HCT116 (cell line): ENCODE measurements at places on chromosomes 3 and 15.

DNA sequence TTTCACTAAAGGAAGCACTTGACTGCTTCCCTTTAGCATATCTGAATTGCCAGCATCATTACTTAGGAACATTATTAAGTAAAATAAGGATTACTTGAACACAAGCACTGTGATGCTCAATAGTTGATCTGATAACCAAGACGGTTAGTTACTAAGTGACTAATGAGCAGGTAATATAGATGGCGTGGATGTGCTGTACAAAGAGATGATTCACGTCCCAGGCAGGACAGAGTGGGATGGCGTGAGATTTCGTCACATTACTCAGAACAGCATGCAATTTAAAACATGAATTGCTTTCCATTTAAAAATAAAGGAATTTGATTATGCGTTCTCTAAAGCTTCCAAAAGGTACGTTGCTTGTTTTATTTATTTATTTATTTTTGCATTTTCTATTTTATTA lies 240.0 kb upstream of the ARHGEF26 start:
- no peak for DNase-seq
- no peak overlapping the region for H3K4me3 ChIP-seq
- no peak overlapping the region for H3K27ac ChIP-seq
- no peaks in the 10 kb centered on the region for H3K4me1 ChIP-seq
- no peaks in the 10 kb centered on the region for H3K36me3 ChIP-seq
- no peaks in the 10 kb centered on the region for H3K27me3 ChIP-seq

DNA sequence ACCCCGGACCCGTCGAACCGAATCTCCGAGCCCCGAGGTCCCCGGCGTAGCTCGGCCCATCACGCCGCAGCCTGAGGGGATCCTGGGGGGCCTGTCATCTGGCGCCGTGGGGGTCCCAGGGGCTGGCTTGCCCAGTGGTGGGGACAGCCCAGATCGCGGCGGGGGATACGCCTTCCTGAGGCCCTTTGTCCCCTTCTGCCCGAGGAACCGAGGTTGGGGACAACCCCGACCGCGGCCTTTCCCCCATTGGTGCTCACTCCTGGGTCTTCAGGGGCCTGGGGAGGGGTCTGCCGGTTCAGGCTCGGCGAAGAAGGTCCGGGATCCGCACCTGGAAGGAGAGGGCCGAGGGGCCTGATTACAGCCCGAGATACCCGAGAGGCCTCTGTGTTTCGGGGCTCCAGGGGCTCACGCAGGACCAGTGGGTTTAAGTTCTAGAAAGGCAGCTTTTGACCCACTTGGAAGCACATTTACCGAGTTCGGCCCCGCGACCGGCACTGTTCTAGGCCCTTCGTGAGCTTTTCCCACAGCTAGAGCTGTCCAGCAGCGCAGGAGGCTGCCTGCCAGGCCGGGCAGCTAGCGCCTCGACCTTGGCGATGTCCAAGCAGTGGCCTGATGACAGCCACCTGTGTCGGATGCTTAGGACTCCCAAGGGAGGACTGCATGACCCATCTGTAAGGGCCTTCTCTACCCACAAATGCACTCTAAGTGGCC lies 504 bp downstream of the ABHD2 start:
- H3K27me3 ChIP-seq, result no peaks in the 10 kb centered on the region
- no peaks in the 10 kb centered on the region for H3K36me3 ChIP-seq
- peaks cover 35% of the 10 kb centered on the region for H3K4me1 ChIP-seq
- no peak for DNase-seq
- H3K4me3 ChIP-seq, result peak overlapping the region; percentile 86
- H3K27ac ChIP-seq, result peak overlapping the region; percentile 40; the same call in 1 of the 2 replicates

DNA sequence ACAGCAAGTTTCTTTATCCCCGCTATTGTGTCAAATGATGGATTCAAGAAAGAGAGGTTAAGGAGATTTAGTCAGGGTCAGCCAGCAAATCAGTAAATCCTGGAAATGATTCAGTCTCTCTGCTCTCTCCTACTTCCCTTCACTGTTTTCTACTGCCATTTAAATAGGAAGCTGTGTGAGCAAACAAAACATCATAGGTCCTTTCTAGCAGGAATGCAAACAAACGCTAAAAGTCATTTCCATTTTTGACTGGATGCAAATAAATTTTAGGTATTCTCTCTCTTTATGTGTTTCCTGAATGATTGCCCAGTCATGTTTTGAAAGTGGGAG lies 299.4 kb upstream of the RORA start:
- no peak overlapping the region for H3K27ac ChIP-seq
- H3K27me3 ChIP-seq, result no peaks in the 10 kb centered on the region
- H3K36me3 ChIP-seq, result no peaks in the 10 kb centered on the region
- no peak overlapping the region for H3K4me3 ChIP-seq
- H3K4me1 ChIP-seq, result no peaks in the 10 kb centered on the region
- DNase-seq, result no peak

DNA sequence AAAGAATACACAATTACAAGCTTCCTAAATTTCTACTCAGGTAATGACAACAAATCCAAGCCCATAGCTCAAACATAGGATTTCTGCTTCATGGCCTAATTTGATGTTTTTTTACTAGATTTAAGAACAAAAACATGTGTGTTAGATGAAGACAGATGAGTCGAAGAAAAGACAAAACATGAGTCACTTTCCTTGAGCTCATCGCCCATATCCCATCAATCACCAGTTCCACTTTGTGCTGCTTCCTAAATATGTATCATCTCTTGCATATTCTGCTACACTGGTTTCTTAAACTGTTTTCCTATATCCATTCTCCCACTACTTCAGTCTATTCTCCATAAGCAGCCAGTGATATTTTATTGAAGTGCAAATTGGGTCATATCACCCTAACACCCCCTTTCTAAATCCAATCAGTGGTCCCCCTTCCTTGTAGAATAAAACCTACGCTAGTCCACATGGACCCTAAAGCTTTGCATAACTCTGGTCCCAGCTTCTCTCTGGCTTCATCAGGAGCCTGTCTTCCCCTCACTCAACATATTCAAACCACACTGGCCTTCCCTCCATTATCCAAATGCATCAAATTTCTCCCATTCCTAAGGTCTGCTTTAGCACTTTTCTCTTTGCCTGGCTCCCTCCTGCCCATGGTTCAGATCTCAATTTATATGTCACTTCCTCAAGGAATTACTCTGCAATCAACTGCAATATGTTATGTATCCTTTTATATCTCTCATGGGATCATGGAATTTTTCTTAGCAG lies 1033.9 kb downstream of the FHIT start:
- no peak overlapping the region for H3K4me3 ChIP-seq
- H3K36me3 ChIP-seq, result no peaks in the 10 kb centered on the region
- no peak overlapping the region for H3K27ac ChIP-seq
- H3K27me3 ChIP-seq, result no peaks in the 10 kb centered on the region

- no peaks in the 10 kb centered on the region for H3K27me3 ChIP-seq
- no peak overlapping the region for H3K4me3 ChIP-seq
- DNase-seq, result no peak
- H3K4me1 ChIP-seq, result no peaks in the 10 kb centered on the region
- H3K36me3 ChIP-seq, result no peaks in the 10 kb centered on the region
- no peak overlapping the region for H3K27ac ChIP-seq
These were observed 887.4 kb downstream of the FHIT start for GRCh38 chr3:60363817-60364216.

GRCh38 chr3:182490596-182491491 lies 302.5 kb upstream of the ATP11B start:
- H3K27me3 ChIP-seq, result no peaks in the 10 kb centered on the region
- H3K4me1 ChIP-seq, result no peaks in the 10 kb centered on the region
- H3K4me3 ChIP-seq, result no peak overlapping the region
- H3K27ac ChIP-seq, result no peak overlapping the region
- DNase-seq, result peak; percentile 40

DNA sequence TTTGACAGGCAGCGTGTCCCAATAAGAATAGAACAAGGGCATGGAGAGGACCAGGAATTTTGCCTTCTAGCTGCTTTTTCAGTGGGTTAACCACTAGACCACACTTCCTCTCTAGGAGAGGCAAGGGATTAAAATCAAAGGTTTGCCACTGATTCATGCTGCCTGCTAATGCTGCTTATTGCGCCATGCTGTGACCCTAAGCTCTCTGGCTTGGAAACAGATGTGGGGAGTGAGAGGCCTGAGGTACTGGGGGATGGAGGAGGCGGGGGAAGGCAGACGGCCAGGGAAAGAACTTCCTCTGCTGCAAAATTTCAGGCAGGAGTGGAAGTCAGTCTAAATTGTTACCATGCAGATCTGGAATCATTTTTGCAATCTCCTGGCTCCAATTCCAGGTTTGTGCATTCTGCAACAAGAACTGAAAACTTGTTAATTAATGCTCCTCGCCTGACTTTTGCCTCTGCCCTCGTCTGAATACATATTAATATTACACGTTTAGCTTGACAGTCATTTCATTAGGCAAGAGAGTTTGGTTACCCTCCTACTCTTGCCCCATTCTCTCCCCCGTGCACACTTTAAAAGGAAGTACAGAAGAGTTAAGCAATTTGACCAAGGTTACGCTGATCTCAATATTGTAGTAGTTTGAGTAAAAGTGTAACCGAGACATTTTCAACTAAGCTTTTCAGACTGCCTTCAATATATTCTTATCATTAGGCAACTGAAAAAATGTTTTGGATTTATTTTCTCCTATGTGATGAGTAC lies 121.7 kb upstream of the SPRED1 start:
- H3K4me3 ChIP-seq, result no peak overlapping the region
- H3K27ac ChIP-seq, result no peak overlapping the region
- no peak for DNase-seq

- no peak overlapping the region for H3K4me3 ChIP-seq
- H3K27me3 ChIP-seq, result no peaks in the 10 kb centered on the region
- H3K4me1 ChIP-seq, result no peaks in the 10 kb centered on the region
- H3K36me3 ChIP-seq, result no peaks in the 10 kb centered on the region
- H3K27ac ChIP-seq, result no peak overlapping the region
These were observed 10.2 kb upstream of the GCSAM start for GRCh38 chr3:112143251-112143650.

- H3K36me3 ChIP-seq, result no peaks in the 10 kb centered on the region
- no peaks in the 10 kb centered on the region for H3K27me3 ChIP-seq
- H3K27ac ChIP-seq, result no peak overlapping the region
- DNase-seq, result no peak
- H3K4me3 ChIP-seq, result no peak overlapping the region
These were observed 401.7 kb upstream of the NR2F2 start for GRCh38 chr15:95928822-95929221.

GRCh38 chr3:23304424-23304823 lies 101.3 kb downstream of the UBE2E2 start:
- H3K27ac ChIP-seq, result no peak overlapping the region
- no peaks in the 10 kb centered on the region for H3K36me3 ChIP-seq
- no peaks in the 10 kb centered on the region for H3K4me1 ChIP-seq
- H3K27me3 ChIP-seq, result peaks cover 5% of the 10 kb centered on the region
- H3K4me3 ChIP-seq, result no peak overlapping the region

DNA sequence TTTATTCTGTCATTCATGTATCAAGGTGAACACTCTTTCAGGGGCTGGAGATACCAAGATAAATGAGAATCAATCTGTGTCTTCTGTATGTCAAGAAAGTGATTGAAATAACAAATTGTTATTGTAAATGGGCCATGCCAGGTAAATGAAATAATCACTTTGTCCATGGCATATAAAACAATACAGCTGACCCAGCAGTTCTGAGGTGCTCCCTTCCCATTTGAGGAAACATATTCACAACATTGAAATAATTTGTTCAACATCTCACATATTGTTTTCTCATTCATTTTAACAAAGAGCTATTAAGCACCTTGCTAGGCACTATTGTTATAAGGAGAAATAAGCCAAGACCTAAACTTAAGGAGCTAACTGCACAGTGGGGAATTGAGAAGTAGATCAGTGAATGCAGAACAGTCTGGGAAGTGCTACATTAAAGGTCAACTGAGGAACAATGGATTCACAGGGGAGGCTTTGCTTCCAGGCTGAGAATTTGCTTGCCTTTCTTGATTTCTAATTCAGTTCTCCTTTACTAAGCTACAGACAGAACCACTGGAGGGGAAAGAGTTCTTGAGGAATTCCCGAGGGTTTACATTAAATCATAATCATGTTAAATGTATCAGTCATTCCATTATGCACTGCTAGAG lies 806.3 kb upstream of the ARPP21 start:
- no peak for DNase-seq
- H3K4me3 ChIP-seq, result no peak overlapping the region
- H3K36me3 ChIP-seq, result no peaks in the 10 kb centered on the region
- no peaks in the 10 kb centered on the region for H3K27me3 ChIP-seq
- no peaks in the 10 kb centered on the region for H3K4me1 ChIP-seq

- peaks cover 4% of the 10 kb centered on the region for H3K4me1 ChIP-seq
- H3K27ac ChIP-seq, result no peak overlapping the region
- DNase-seq, result no peak
- no peaks in the 10 kb centered on the region for H3K36me3 ChIP-seq
These were observed 5.3 kb upstream of the RHCG start for GRCh38 chr15:89501646-89502045.

GRCh38 chr3:153911116-153911515 lies 210.1 kb upstream of the ARHGEF26 start:
- H3K27me3 ChIP-seq, result no peaks in the 10 kb centered on the region
- H3K4me1 ChIP-seq, result no peaks in the 10 kb centered on the region
- DNase-seq, result no peak
- H3K27ac ChIP-seq, result no peak overlapping the region

DNA sequence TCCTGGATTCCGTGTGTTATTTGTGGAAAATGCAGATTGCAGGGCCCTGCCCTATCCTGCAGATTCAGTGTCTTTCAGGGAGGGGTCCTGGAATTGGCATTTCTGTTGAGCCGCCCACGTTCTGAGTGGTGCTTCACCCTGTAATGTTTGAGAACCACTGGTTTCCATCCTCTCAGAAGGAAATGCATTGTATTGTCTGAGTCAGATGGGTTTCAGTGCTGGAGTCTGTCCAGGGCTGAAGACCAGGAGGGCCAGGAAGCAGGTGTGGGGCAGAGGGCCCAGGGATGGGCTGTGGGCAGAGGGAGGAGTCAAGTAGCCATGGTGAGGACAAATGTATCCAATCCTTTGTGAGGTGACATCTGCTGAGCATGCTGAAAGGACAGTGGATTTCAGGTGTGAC lies 123.8 kb downstream of the SV2B start:
- H3K27ac ChIP-seq, result no peak overlapping the region
- H3K27me3 ChIP-seq, result peaks cover 25% of the 10 kb centered on the region
- no peak overlapping the region for H3K4me3 ChIP-seq
- DNase-seq, result no peak
- H3K36me3 ChIP-seq, result no peaks in the 10 kb centered on the region

- H3K27ac ChIP-seq, result no peak overlapping the region
- H3K4me3 ChIP-seq, result no peak overlapping the region
- no peaks in the 10 kb centered on the region for H3K36me3 ChIP-seq
- no peak for DNase-seq
- H3K4me1 ChIP-seq, result no peaks in the 10 kb centered on the region
These were observed 125.1 kb upstream of the CTDSPL start for GRCh38 chr3:37736624-37737023.

DNA sequence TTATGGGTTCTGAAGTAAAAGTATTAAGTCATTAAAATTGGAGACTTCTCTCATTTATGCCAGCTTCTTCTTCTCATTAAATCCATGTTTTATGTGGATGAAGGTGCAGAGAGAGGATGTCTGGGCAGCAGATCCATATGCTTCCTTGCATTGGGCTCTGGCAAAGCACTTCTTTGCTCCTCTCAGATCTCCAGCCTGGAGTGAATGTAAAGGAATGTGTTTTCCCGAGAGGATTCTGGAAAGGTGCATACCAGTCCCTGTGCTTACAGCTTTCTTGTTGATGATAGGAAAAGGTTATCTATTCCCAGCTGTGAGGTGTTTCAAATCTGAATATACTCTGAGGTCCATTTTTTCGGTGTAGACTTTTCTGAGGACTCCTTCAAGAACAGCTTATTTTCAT lies 79.9 kb upstream of the PEX5L start:
- DNase-seq, result no peak
- H3K27ac ChIP-seq, result no peak overlapping the region
- H3K4me3 ChIP-seq, result no peak overlapping the region
- H3K27me3 ChIP-seq, result 0 out of 2 replicates have a peak, but pooled peaks cover 3% of the 10 kb centered on the region
- no peaks in the 10 kb centered on the region for H3K36me3 ChIP-seq

GRCh38 chr3:97550408-97550807 lies 214.2 kb upstream of the ARL6 start:
- no peaks in the 10 kb centered on the region for H3K4me1 ChIP-seq
- H3K27ac ChIP-seq, result no peak overlapping the region
- DNase-seq, result no peak
- no peaks in the 10 kb centered on the region for H3K36me3 ChIP-seq
- no peak overlapping the region for H3K4me3 ChIP-seq
